Nephron progenitor cell (in vitro differentiated cells): ENCODE measurements at places on chromosomes 13 and 19.

DNA sequence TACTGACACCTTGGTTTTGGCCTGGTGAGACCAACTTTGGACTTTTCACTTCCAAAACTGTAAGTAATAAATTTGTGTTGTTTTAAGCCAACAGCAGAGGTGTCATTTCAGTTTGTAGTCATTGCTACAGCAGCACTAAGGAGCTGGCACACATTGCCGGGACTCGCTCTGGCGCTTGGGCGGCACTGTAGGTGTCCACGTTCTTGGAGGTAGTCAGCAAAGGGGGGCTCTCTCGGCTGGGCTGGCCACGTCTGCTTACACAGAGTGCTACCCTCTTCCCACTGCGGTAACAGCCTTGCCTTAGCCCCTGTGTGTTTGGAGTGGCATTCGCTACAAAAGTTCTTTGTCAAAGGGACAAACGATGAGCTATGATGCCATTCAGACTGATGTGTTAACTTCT, 44.7 kb downstream of the HTR2A start:
- H3K27me3 ChIP-seq, result no peaks in the 10 kb centered on the region
- no peak overlapping the region for H3K27ac ChIP-seq
- H3K4me1 ChIP-seq, result peaks cover 8% of the 10 kb centered on the region
- no peak for DNase-seq

- no peak overlapping the region for H3K4me3 ChIP-seq
- peaks cover 29% of the 10 kb centered on the region for H3K4me1 ChIP-seq
- peaks cover 48% of the 10 kb centered on the region for H3K27me3 ChIP-seq
- no peak overlapping the region for H3K27ac ChIP-seq
- peaks cover 25% of the 10 kb centered on the region for H3K36me3 ChIP-seq
These were observed 5.2 kb upstream of the MLNR start for GRCh38 chr13:49214917-49215376.

- peaks cover 20% of the 10 kb centered on the region for H3K4me1 ChIP-seq
- H3K27me3 ChIP-seq, result peaks cover 3% of the 10 kb centered on the region
- H3K27ac ChIP-seq, result no peak overlapping the region
These were observed 1.8 kb upstream of the NEK5 start for GRCh38 chr13:52130641-52131040.

DNA sequence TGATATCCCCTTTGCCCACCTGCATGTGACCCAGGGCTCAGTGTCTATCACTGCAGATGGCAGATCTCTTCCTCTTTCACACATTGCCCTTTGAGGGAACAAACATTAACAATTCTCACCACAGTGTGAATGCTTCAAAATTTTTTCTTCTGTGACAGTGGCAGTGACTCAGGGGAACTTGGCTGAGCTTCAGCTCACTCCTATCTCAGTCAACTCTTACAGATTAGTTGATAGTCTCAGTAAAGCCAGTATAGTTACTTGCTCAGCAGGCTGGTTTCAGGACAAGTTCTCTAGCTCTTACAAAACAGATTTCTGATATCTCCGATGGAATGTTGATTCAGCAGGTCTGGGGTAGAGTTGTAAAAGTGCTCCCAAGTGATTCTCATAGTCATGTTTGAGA, 166.9 kb downstream of the DLEU7 start:
- no peak overlapping the region for H3K27ac ChIP-seq
- peaks cover 31% of the 10 kb centered on the region for H3K4me1 ChIP-seq
- H3K4me3 ChIP-seq, result no peak overlapping the region
- no peak for DNase-seq

DNA sequence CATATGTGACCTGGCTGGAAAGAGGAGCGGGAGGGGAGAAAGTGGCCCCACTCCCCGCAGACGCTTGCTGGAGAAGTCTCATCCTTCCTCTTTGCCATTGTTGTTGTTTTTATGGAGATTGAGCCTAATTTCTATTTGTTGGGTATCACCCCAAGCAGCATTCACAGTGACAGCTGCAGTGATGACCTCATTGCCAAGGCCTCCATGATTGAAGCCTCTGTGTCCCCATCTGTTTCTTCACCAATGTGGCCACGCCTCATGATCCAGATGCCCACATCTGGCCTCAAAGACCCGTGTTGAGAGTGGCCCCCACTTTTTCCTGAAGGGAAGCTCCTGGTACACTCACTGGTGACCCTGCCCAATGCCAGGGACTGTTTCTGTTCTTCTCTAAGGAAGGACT, 154.2 kb downstream of the SLC7A1 start:
- H3K36me3 ChIP-seq, result no peaks in the 10 kb centered on the region
